ENCODE measurements at places on chromosomes 3 and 15. TPM values are rescaled to one million over a fixed set of nuclear protein-coding genes. Genes with fewer than 3 reads are reported as not detected.

GOLGA8J gene
- total RNA-seq: not detected

DNA sequence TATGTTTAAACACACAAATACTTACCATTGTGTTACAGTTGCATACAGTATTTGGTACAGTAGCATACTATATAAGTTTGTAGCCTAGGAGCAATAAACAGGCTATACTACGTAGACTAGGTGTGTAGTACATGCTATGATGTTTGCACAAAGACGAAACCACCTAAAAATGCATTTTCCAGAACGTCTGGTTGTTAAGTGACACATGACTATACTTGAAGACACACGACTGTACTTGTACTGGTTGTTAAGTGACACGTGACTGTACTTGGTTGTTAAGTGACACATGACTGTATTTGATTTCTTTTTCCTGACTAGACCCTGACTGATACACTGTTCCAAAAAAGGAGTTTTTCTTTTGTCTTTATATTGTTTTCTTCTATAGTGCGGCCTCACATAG, 34.1 kb downstream of the RAB8B start:
- H3K36me3 ChIP-seq: peaks cover 74% of the 10 kb centered on the region
- no peaks in the 10 kb centered on the region for H3K27me3 ChIP-seq
- DNase-seq: no peak
- peaks cover 64% of the 10 kb centered on the region for H3K4me1 ChIP-seq
- H3K27ac ChIP-seq: no peak overlapping the region

- H3K36me3 ChIP-seq: no peaks in the 10 kb centered on the region
- no peak overlapping the region for H3K4me3 ChIP-seq
- peaks cover 3% of the 10 kb centered on the region for H3K4me1 ChIP-seq
Measured at GRCh38 chr15:68408971-68409370, 23.0 kb downstream of the ITGA11 start.

DNA sequence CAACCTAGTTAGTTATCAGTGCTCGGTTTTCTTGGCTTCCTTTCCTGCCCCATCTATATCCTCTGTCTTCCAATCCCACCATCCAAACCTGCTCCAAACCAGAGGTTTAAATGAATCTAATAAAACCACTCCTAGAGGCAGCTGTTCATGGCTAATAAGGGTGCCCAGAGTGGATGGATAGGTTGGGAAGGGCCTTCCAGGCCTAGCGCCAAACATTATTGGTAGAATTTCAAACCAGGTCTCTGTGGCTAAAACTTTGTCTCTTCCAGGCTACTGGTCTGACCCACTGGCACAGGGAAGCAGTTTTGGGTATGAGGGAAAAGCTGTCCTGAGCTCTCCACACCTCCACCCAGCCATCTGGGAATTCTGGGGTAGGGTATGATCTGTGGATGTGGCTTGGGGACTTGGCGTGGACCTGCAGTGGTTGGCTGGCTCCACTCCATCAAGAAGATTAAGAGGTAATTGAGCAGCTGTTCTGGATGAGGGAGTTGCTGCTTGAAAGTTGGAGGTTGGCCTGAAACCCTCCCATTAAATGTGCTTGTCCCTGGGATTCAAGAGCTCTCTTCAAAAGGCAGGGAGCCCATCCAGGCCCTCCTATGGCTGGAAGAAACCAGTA, 29.3 kb upstream of the INSYN1 start:
- DNase-seq: no peak
- H3K4me1 ChIP-seq: no peaks in the 10 kb centered on the region
- no peaks in the 10 kb centered on the region for H3K36me3 ChIP-seq
